Mesothelial cell of epicardium (in vitro differentiated cells): ENCODE measurements at places on chromosomes 11 and 22. TPM values are rescaled to one million over a fixed set of nuclear protein-coding genes. Genes with fewer than 3 reads are reported as not detected.

GRCh38 chr22:26586556-26587325 is 3.2 kb downstream of the TPST2 start:
- peak overlapping the region; percentile 21 for H3K27ac ChIP-seq
- H3K27me3 ChIP-seq = no peaks in the 10 kb centered on the region
- H3K36me3 ChIP-seq = no peaks in the 10 kb centered on the region
- peaks cover 17% of the 10 kb centered on the region for H3K4me1 ChIP-seq
- no peak for DNase-seq
- H3K4me3 ChIP-seq = no peak overlapping the region

DNA sequence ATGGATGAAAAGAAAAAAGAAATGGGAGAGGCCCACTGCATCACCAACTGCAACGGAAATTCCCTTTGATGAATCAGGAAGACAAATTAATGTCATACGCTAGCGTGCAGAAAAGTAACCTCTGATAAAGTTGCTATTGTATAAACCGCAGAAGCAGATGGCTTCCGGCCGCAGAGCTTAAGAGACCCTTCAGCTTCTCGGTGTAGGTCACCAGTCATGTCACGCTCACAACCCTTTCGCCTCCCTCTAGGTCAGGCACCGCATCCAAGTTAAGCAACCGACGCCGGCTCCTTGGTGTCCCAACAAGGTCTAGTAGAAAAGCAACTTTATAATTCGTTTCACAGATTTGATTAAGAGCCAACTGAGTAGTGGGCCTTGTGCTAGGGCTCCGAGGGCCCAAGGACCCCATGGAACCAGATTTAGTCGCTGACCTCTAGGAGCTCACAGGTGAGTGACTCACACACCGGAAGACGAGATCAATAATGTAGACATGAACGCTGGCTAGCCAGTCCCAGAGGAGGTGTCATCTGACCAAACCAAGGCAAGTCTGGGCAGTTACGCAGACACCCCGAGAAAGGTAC is 1.2 kb upstream of the ZFP91 start:
- H3K27me3 ChIP-seq = no peaks in the 10 kb centered on the region
- H3K36me3 ChIP-seq = no peaks in the 10 kb centered on the region
- peak overlapping the region; percentile 100 for H3K27ac ChIP-seq
- H3K4me1 ChIP-seq = peaks cover 38% of the 10 kb centered on the region

The NRGN gene
- 2.7 to 2.9 TPM (median 2.7 TPM) in 3 replicates for total RNA-seq

The TTC36 gene
- total RNA-seq = 1.1 TPM in 3 replicates

The CTSW gene
- not detected in 3 replicates for total RNA-seq
